ENCODE measurements at places on chromosomes 6 and 20.

GRCh38 chr20:33693289-33693688, 7.1 kb upstream of the E2F1 start:
- no peak for DNase-seq

- DNase-seq: no peak
These were observed 87.4 kb upstream of the RALGAPA2 start for GRCh38 chr20:20799716-20800312.

GRCh38 chr20:47534405-47534804, 32.7 kb downstream of the NCOA3 start:
- DNase-seq: no peak

DNA sequence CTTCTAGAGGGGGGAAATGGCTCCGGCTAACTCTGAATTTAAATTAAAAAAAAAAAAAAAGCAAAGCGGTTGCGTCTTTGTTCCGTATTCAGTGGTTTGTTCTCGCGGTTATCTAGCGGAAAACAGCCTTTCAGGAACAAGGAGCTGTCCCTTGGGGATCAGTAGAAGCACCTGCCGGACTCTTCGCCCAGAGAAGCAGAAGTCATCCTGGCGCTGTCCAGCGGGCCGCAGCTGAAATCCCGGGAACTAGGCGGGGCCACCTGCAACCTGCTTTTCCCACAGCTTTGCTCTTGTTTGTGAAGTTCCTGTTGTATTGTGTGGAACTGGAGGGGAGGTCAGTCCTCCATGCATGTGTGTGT, 43.9 kb upstream of the GJE1 start:
- DNase-seq: no peak

Measured in activated naive CD8-positive, alpha-beta T cell treated with anti-CD3 and anti-CD28 coated beads for 36 hours (primary cell).